ENCODE measurements at places on chromosomes 7 and 10.

GRCh38 chr10:96306516-96306915 is 2.3 kb downstream of the DNTT start:
- peak; percentile 26 for DNase-seq

DNA sequence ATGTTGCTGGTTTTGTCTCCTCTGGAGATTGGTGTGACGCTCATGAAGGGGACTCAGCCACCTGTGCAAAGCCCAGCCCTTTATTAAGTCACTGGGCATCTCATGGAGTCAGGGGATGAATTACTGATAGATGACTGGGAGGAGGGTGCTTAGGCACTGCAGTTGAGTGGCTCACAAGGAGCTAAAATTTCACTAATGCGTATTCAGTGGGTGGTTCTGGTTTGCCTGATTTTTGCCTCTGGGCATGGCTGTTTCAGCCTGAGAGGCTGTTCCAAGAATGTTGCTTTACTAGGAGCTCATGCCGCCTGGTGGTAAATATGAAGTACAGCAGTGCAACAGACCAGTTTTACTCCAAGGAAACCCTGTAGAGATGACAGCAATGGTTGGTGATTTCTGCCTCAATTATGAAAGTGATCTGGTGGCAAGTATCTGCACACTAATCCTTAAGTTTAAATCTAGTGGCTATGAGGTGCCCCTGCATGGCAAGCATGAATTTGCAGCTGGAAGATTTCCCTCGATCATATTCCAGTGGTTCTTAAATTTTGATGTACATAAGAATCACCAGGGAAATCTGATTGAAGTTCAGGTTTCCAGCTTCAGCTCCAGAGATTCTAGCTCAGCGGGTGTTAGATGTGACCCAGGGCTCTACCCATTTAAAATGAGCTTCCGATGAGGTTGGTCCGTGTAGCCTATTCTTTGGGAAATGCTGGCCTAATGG is 19.9 kb downstream of the ACTA2 start:
- DNase-seq: peak; percentile 92

DNA sequence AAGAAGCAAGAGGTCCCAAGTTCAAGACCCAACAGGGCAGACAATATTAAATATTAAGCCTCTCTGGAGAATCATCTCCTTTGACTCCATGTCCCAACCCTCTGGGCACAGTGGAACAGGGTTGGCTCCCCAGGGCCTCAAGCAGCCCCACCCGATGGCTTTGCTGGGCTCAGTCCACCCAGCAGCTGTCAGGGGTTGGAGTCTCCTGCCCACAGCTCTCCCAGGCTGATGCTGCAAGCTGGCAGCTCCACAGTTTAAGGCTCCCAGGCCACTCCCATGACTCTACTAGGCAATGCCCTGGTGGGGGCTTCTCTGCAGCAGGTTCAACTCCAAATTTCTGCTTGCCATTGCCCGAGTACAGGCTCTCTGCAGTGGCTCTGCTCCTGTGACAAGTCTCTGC is 55.1 kb downstream of the LARP4B start:
- peak; percentile 16 for DNase-seq

DNA sequence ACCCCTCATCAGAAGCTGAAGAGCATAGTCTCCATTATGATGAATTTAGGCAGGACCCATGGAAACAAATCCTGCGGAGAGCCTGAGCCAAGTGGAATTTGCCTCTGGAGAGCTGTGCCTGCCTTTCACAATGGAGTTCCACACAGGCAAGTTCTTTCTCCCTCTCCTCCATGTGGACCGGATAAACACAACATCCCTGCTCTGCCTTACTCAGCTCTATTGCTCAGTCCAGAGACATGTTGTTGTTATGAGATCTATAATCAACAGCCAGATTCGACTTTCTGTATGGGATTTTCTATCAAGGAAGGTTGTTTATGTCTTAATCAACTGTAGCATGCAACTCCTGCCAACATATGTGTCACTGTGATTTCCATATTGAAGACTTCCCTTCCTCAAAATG is 59.5 kb upstream of the ELMO1 start:
- peak; percentile 62 for DNase-seq

DNA sequence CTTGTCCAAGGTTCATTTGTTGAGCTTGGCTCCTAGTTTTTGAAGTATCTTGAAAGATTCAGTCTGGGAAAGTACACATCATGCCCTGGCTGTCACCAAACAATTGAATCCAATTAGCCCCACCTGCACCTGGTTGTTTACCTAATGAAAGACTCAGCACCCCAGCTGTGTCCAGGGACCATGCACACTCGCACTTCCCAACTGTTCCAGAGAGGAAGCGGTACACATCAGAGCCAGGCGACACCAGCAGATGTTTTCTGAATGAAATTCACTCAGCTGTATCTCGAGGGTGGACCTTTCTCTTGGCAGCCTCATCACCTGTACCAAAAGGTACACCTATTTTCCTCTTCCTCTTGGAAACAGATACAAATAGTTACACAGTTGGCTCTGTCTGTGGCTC is 216.4 kb upstream of the LRGUK start:
- no peak for DNase-seq

GRCh38 chr10:10699427-10699826 is 318.2 kb upstream of the CELF2 start:
- DNase-seq: no peak

DNA sequence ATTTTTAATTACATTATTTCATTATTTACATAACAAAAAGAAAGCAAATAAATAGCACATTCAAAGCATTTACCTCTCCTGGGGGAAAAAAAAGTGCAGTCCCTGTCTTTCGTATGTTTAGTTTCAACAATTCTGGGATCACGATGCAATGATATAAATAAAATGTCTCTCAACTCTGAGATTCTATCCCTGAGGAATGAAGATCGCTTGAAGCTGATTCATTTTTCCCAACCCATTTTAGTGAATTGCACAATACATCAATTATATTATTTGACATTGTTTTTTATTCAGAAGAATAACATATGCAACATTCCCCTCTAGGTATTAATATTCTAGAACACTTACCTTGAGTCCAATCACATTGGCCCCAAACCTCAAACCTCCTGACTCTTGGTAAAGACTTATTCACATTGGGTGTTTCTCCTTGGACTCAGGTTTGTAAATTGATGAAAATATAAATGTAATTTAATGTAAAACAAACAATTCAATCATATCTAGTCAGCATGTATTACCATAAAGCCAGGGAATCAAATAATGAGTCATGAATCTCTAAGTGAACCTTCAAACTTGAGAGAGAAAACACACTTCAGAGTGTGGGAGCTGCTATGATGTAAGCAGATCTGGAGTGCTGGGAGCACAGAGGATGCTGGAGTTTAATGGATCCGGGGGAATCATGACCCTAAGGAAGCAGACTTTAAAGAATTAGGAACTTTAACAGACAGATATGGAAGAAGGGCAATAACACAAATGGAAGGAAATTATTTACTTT is 5.3 kb upstream of the SCIN start:
- DNase-seq: no peak

DNA sequence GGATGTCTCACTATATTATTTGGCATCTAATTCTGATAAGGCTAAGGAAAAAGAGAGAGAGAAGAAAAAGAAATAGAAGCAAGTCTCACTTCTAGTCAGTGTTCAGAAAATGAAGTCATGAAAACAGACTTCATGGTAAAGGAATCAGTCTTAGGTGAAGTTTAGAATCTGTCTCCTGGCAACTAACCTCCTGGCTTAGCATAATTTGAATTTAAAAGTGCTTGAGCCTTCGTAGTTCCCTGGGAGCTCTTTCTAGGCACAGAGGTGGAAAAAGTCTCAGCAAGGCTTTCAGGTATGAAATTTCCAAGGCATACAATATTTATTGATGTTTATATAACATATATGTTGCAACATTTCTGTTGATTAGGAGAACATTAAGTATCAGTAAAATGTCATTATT is 10.4 kb downstream of the CHRM2 start:
- DNase-seq: no peak

DNA sequence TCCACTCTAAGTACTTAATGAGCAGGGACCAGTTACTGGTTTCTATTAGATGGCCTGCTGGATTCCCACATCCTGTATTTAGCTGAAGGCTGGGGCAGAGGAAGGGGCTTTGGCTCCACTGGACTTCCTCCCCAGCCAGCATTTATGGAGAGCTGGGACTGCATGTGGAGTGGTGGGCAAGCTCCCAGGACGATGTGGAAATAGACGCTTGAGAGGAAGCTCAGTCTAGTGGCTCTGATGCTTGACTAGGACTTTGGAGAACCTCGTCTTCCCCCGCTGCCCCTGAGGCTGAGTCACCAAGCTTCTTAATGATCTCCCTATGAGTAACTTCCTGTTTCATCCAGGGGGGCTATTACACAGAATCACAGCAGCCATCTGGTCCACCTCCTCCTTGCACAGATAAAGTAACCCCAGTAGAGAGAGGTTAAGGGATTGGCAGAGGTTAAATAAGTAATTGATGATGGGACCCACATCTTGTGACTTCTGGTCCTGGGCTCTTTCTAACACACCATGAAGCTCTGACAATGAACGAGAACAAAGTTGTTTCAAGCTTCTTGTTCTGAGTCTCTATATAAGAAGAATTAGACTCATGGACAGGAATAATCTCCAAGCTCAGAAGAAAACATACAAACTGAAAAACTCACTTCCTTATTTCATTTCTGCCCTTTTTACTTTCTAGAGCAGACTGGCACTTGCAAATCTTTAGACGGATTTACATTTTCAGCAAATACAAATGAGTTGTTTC is 126.2 kb downstream of the PRPF18 start:
- no peak for DNase-seq

DNA sequence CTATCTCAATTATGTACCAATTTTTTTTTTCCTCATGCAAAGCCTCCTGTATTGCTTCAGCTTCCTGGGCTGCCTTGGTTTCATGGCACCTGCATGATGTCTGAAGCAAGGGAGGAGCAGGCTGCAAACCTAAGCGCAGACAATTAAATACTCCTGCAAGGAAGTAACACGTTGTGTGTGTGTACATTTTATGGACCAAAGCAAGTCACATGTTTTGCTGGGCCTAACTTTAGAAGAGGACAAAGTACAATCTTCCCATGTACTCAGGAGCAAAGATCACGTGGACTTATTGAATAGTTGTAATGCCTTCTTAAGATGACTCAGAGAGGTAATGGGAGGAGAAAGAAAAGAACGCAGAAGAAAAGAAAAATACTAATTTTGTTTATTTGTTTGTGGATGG is 944.0 kb upstream of the C7orf33 start:
- no peak for DNase-seq

GRCh38 chr10:82778908-82779307 is 903.9 kb downstream of the NRG3 start:
- no peak for DNase-seq

DNA sequence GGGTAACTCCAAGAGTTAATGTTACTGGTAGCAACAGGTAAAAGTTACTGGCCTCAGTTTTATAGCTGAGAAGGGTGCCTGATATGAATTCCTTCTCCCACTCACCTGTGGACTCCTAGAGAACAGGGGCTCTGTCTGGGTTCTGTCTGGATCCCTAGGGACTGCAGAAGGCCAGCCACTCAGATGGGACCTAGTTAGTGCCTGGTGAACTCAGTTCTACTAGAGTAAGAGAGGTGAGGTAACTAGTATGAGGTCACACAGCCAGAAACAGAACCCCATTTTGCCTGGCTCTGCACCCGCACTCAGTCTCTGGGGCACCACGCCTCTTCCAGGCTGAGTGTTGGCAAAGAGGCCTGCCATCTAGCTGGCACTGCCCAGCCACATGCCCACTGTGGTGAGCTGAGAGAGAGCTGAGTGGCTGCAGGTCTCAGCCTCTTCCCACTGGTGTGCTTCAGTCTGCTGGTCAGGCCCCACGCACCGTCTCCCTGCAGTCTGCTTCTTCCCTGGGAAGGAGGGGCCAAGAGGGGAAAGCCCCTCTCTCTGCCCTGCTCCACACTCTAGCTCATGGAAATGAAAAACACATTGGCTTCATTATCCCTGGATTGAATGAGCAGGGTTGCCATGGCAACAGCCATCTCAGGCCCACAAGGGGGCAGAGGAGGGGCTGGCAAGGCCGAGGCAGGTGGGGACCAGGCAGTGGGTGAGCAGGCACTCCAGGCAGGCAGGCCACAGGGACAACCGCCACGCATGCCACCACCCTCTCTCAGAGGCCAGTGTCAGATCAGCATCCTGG is 110.6 kb downstream of the ZMIZ1 start:
- DNase-seq: peak; percentile 66

- peak; percentile 81 for DNase-seq
Measured at GRCh38 chr7:47379629-47380324, 202.1 kb downstream of the TNS3 start.

DNA sequence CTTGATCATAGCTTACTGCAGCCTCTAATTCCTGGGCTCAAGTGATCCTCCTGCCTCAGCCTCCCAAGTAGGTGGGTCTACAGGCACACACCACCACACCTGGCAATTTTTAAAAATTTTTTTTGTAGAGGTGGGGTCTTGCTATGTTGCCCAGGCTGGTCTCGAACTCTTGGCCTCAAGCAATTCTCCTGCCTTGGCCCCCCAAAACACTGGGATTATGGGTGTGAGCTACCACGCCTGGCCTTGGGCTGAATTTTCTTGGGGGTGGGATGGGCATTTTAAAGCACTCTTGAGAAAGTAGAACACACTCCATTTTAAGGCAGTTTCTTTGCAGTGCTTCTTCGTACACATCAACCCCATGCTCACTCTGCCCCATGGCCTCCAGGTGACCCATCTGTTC is 28.7 kb downstream of the TBXAS1 start:
- no peak for DNase-seq

- no peak for DNase-seq
Measured at GRCh38 chr7:108063520-108063933, 60.6 kb upstream of the LAMB1 start.

GRCh38 chr10:63200431-63200830 is 67.3 kb downstream of the NRBF2 start:
- peak; percentile 33 for DNase-seq

GRCh38 chr10:70775679-70776454 is 9.3 kb downstream of the TBATA start:
- DNase-seq: no peak

- peak; percentile 90 for DNase-seq
Measured at GRCh38 chr7:101363734-101364374, 1.2 kb downstream of the COL26A1 start.

DNA sequence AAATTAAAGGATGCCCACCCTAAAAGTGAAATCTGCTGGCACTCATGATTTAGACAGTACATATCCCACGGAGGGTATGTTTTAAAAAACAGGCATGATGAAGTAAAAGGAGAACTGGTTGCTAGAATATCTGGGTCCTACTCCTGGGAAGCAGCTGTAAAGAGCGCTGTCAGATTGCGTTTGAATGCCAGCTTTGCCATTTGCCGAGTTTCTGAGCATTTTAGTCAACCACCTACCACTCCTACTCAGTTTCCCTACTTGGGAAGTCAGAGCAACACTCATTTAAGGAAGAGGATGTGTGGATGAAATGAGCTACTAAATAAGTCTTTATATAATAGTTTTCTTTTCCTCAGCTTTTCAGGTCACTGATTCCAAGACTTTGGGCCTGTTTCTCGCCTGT is 1.1 kb upstream of the UMAD1 start:
- DNase-seq: no peak

GRCh38 chr7:110623436-110623835 is 467.5 kb upstream of the LRRN3 start:
- DNase-seq: no peak

All from tongue (tissue), 3 donors.